ENCODE measurements at places on chromosomes 7 and 10.

- DNase-seq = no peak
Observed at GRCh38 chr10:10657139-10657760, 360.4 kb upstream of the CELF2 start.

DNA sequence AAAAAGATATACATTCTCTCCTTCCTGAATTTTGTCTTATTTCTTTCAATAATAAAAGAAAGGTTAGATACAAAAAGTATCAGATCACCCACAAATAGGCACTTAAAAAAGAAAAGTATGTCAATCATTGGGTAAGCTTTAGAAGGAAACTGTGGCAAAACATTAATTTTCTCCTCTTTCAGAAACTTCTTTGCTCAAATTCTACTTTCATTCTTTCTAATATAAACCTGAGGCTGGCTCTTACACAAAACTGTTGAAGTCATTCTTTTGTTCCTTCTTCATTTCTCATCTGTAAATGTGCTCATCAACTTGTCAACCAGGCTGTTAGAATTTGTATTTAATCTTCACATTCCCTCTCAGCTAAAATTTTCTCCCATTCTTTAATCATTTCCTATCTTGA lies 124.6 kb downstream of the LRRN3 start:
- DNase-seq = no peak

DNA sequence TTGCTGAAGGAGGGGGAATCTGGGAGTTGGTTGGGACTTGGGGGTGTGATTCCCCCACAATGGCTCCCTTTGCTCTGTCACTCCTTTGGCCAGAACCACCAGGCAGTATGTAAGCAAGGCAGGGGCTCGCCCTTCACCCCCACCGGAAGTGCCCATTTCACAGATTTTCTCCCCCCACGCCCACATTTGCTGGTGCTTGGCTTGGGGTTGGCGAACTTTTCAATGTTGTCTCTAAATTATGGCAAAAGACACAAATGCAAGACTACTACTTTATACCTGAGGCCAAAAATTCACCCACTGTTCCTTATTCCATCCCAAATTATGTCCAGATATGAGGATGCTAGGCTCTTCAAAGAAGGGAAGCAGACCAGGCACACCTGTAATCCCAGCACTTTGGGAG lies 24.5 kb downstream of the RBAK start:
- no peak for DNase-seq

- peak; percentile 74 for DNase-seq
Observed at GRCh38 chr10:33139181-33139646, 181.2 kb upstream of the ITGB1 start.

GRCh38 chr10:76858721-76859120 lies 778.9 kb downstream of the KCNMA1 start:
- no peak for DNase-seq

Data from stimulated activated CD4-positive, alpha-beta T cell treated with anti-CD3 and anti-CD28 coated beads, Interleukin-4, amount 100 ng/mL, for 24 hours (primary cell).